ENCODE measurements at places on chromosomes 2 and 18.
A peak's percentile ranks its signal among the peaks of the same experiment; 100 is the strongest.

- DNase-seq: no peak
These were observed 25.7 kb downstream of the DIS3L2 start for GRCh38 chr2:231987124-231987727.

- DNase-seq: no peak
These were observed 2.4 kb downstream of the TCF7L1 start for GRCh38 chr2:85135660-85135914.

DNA sequence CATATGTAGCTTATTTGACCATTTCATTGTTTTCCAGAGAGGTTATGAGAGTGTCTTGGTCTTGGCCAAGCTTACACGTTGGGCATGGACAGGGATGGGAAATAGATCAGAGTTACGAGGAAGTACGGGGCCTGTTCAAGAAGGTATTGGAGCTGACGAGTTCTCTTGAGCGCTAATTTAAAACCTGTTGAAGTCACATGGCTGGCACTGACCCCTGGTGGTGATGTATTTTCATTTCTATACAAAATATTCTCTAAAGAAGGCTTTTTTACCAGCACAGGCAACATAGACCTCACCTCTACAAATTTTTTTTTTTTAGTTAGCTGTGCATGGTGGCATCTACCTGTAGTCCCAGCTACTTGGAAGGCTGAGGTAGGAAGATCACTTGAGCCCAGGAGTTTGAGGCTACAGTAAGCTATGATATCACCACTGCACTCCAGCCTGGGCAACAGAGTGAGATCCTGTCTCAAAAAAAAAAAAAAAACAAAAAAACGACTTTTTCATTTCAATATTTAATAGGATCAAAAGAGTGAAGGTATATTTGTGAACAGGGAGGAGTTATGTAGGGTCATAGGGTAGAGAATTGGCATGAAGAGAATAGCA lies 19.6 kb downstream of the UGP2 start:
- peak; percentile 72 for DNase-seq

GRCh38 chr2:25228848-25229278 lies 60.5 kb upstream of the POMC start:
- DNase-seq: peak; percentile 82

- DNase-seq: no peak
These were observed 281.7 kb downstream of the HRH4 start for GRCh38 chr18:24741965-24742724.

GRCh38 chr2:218802386-218802994 lies 20.5 kb downstream of the CYP27A1 start:
- no peak for DNase-seq

- no peak for DNase-seq
These were observed 34.1 kb upstream of the NARS1 start for GRCh38 chr18:57655740-57656139.

GRCh38 chr18:26540043-26540628 lies 8.2 kb downstream of the KCTD1 start:
- no peak for DNase-seq

DNA sequence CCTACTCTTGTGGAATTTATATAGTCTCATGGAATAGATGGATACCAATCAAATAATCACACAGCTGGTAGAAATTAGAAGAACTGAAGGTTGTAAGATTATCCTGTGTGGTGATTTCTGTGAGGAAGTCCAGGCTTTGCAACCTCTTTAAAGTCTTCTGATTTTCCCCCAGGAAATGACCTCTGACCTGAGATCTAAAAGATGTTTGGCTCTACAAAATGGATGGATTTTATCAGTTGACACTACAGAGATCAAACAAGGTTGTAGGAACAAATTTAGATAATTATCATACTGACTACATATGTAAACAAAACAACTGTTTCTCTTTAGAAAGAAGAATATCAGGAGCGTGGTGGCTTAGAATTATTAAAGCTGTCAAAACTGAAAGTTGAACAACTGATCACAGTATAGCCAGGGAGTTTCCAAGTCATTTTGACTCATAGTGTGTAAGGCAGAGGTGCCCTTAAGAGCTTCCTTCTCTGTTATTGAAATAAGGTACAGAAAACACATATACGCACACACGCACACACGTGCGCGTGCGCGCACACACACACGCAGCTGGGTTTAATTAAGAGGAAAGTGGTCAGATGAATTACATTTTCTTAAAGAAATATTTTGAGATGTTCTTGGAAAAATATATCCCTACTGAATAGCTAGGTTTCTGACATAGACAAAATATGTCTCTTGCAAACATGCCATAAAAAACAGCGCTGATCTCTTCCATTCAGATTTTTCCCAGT lies 35.5 kb upstream of the PELI1 start:
- DNase-seq: no peak

DNA sequence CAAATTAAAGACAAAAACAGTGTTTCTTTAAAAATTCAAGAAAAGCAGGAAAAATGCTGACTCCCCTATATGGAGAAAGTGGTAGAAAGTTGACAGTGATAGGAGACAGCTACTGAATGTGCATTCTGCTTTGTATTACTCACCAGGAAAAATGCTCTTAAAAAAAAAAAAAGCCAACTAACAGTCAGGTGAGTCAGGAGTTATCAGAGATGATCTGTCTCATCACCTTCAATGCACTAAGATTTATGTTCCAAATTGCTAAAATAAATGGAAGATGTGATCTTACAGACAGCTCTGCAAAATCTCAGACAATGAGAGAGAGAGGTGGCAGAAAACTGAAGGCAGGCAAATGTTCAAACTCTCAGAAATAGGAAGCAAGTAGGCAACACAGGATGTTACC lies 47.6 kb upstream of the ZNF521 start:
- no peak for DNase-seq

GRCh38 chr2:233096006-233096405 lies 35.9 kb downstream of the INPP5D start:
- DNase-seq: no peak
